ENCODE measurements at places on chromosomes 4 and X. TPM values are rescaled to one million over a fixed set of nuclear protein-coding genes. Genes with fewer than 3 reads are reported as not detected.

The LDB2 gene
- total RNA-seq = 57.0 TPM

The SYN1 gene
- 14.1 TPM for total RNA-seq

The ZNF674 gene
- 7.4 TPM for total RNA-seq

The SLC16A2 gene
- total RNA-seq = 23.6 TPM

The GPRIN3 gene
- 1.6 TPM for total RNA-seq

The SASH3 gene
- total RNA-seq = not detected

The NPNT gene
- 0.97 TPM for total RNA-seq

The GC gene
- 0.34 TPM for total RNA-seq

The SOWAHB gene
- total RNA-seq = 0.65 TPM

The MAGEC1 gene
- total RNA-seq = not detected

The HEPH gene
- total RNA-seq = 41.4 TPM

The ARMCX2 gene
- total RNA-seq = 110 TPM

The PPARGC1A gene
- total RNA-seq = 1.4 TPM

The SLC6A8 gene
- 98.5 TPM for total RNA-seq

The TRPC5OS gene
- total RNA-seq = not detected

The LINC00632 gene
- total RNA-seq = 89.0 TPM

The ATP10D gene
- total RNA-seq = 5.4 TPM

The P2RY4 gene
- total RNA-seq = not detected

The MAP7D3 gene
- total RNA-seq = 19.6 TPM

The CT45A6 gene
- total RNA-seq = not detected

The DCLK2 gene
- total RNA-seq = 0.37 TPM

The PDZD4 gene
- 169 TPM for total RNA-seq

Data from H1 (cell line).